ENCODE measurements at places on chromosomes 2 and 18. TPM values are rescaled to one million over a fixed set of nuclear protein-coding genes. Genes with fewer than 3 reads are reported as not detected.

SH3BP4 gene
- 98.7 TPM for total RNA-seq

GRCh38 chr18:72160510-72161445 is 383.4 kb downstream of the CBLN2 start:
- DNase-seq = no peak

DNA sequence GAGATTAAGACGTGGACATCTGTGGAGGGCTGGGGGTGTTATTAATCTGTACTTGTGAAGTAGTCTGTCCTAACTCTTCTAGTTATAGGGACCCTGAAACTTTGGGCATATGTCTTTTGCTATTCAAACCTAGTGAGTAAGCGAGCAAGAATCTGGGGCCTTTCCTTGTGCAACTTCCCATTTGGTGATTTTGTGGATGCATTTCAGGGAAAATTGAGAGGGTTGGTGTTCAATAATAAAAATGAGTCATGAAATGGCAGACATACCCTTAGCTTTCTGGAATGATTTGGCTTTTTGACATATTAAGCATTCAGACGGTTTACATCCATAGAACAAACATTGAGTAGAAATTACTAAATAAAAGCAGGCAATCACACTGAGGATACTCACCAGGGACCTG is 17.0 kb downstream of the COL4A4 start:
- peak; percentile 1 for DNase-seq

GRCh38 chr2:190974629-190975361 is 39.2 kb downstream of the STAT1 start:
- DNase-seq = no peak

COA5 gene
- total RNA-seq = 14.7 TPM

NPPC gene
- total RNA-seq = not detected

TUBB8B gene
- total RNA-seq = not detected

DNA sequence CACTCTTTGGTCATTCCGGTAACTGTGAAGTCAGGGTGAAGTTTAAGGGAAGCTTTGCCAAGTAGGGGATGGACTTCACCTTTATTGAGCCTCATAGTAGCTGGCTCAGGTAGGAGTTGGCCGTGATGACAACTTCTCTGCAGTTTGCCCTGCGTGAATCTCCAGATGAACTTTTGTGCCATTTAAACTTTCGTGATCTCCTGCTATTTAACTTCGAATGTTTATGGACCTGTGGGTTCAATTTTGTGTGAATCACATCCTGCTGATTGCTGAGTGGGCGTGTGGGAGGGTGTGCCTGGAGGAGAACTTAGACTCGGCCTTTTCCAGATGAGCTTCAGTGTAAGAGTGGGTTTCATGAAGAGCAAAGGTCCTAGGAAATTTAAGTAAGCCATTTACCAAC is 4.2 kb downstream of the UGT1A1 start:
- no peak for DNase-seq

- no peak for DNase-seq
Measured at GRCh38 chr2:109563980-109564550, 49.7 kb downstream of the SEPTIN10 start.

GRCh38 chr2:225231900-225232299 is 167.6 kb upstream of the NYAP2 start:
- DNase-seq = no peak

All from HFFc6 (cell line).